Temporal lobe (tissue), 4 donors: ENCODE measurements at places on chromosomes 2 and 18. TPM values are rescaled to one million over a fixed set of nuclear protein-coding genes. Genes with fewer than 3 reads are reported as not detected.

Gene NT5C1B
- total RNA-seq: not detected

Gene LRRFIP1
- total RNA-seq: 25.3 TPM

Gene POTEJ
- total RNA-seq: not detected

Gene DSG1
- 0.49 TPM for total RNA-seq

Gene CERS6
- 123 TPM for total RNA-seq

Gene FLACC1
- 3.0 TPM for total RNA-seq
